Endothelial cell of umbilical vein (primary cell): ENCODE measurements at places on chromosomes 7 and 10. TPM values are rescaled to one million over a fixed set of nuclear protein-coding genes. Genes with fewer than 3 reads are reported as not detected.

- peak; percentile 16 for DNase-seq
Observed at GRCh38 chr7:5755704-5756504, 25.6 kb downstream of the RNF216 start.

GRCh38 chr7:929311-929711, 25.2 kb downstream of the ADAP1 start:
- DNase-seq: no peak

DNA sequence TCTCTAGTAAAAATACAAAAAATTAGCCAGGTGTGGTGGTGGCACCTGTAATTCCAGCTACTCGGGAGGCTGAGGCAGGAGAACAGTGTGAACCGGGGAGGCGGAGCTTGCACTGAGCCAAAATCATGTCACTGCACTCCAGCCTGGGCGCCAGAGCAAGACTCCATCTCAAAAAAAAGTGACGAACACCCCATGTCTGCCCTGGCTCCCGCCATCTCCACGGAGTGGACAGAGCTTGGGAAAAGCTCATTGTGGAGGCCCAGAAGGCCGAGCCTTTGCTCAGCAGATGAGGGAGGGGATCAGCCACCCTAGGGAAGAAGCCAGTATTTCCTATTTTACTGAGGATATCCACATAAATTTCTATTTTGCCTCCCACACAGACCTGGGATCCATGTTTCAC, 136.8 kb downstream of the DIP2C start:
- no peak for DNase-seq

The NACAD gene
- 4.3 and 6.6 TPM in 2 replicates for total RNA-seq

The TUBB8 gene
- not detected in 2 replicates for total RNA-seq

The ADAM22 gene
- 0.53 and 1.4 TPM in 2 replicates for total RNA-seq

The MMD2 gene
- total RNA-seq: not detected in 2 replicates
